WTC11 (cell line): ENCODE measurements at places on chromosomes 3 and 15.

DNA sequence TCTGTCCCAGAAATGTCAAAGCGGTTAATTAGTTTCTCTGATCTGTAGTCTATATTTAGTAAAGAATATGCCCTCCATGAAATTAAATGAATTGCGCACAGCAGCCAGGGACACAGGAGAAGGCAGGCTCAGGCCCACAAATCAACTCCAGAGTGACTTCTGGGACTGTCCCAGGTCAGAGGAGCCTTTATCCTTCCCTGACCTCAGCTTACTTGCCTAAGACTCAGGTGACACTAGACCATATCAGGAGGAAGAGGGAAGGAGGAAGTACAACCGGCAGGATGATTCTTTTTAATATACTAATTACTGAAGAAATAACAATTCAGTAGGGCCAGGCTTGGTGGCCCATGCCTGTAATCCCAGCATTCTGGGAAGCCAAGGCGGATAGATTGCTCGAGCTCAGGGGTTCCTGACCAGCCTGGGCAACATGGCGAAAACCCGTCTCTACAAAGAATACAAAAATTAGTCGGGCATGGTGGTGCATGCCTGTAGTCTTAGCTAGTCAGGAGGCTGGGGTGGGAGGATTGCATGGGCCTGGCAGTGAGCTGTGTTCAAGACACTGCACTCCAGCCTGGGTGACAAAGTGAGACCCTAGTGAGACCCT is 1.8 kb upstream of the GPR15 start:
- DNase-seq: no peak

DNA sequence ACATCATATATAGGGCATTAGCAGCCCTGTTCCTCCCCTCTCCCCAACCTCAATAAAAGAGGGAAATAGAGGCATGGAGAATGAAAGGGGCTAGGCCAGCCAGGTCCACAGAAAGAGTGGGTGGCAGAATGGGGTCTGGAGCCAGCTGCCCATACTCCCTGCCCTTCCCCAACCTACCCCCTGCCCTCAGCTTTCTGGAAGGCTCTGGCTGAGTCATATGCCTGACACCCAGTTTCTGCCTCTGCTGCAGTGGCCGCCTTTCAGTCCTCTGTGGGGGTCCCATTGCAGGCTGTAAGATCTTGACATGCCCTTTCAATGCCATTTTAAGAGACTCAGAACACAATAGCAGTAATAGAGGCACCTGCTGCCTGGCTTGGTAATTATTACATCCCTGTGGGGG is 95.7 kb downstream of the LINGO1 start:
- no peak for DNase-seq

GRCh38 chr3:146712806-146713205 is 107.7 kb upstream of the PLSCR5 start:
- DNase-seq: no peak

- no peak for DNase-seq
These were observed 150.0 kb upstream of the CHL1 start for GRCh38 chr3:46576-46975.

GRCh38 chr15:96342406-96343112 is 12.1 kb downstream of the NR2F2 start:
- DNase-seq: peak; percentile 15

DNA sequence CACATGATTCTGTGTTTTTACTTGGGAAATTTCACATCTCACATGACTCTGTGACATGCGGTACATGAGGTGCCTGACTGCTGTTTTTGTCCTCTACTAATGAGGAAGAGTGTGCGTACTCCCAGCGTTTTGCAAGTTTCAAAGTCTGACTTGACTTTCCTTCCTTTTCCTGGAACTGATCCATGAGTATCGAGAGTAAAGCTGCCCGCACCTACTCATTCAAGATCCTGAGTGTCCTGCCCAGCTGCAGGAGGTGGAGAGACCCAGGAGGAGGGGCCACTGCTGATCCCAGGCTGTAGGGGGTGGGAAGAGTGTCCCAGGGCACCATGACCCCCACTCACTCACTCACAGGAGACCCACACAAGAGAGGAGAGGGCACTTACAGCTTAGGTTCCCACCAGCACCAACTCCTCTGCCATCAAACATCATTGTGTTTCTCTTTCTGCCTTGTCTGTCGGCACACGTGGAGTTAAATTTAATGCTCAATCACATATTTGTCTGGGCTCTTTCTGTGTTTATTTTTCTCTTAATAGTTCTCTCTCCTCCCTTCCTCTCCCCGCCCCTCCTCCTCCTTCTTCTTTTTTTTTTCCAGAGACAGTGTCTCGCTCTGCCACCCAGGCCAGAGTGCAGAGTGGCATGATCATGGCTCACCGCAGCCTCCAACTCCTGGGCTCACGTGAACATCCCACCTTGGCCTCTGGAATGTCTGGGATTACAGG is 1.4 kb downstream of the CCR5AS start:
- no peak for DNase-seq

DNA sequence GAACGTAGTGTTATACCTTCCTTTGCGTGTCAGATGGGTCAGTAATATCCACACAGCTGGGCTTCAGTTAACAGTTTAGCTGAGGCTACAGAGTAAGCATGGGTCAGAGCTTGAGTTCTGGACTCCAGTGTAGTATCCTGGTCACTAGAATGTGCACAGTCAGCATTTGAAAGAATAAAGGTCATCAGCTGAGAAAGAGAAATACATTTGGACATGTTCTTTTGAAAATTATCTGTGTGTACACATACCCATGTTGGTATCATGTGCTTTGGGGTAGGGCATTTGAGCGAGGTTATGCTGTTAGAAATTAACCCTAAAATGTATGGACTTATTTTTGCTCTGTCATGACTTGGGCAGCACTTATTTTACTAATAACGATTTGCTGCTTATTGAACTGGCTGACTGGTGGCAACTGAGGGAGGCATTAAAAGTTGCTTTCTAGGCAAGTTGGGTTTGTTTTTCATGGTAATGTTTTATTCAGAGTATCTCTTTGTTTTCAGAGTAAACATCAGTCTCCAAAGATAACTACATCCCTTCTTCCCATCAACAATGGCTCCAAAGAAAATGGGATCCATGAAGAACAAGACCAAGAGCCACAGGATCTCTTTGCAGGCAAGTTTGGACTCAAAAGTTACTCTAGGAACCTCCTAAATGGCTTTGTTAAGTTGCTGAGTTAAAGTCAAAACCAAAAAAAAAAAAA is 16.4 kb downstream of the SNX1 start:
- no peak for DNase-seq

DNA sequence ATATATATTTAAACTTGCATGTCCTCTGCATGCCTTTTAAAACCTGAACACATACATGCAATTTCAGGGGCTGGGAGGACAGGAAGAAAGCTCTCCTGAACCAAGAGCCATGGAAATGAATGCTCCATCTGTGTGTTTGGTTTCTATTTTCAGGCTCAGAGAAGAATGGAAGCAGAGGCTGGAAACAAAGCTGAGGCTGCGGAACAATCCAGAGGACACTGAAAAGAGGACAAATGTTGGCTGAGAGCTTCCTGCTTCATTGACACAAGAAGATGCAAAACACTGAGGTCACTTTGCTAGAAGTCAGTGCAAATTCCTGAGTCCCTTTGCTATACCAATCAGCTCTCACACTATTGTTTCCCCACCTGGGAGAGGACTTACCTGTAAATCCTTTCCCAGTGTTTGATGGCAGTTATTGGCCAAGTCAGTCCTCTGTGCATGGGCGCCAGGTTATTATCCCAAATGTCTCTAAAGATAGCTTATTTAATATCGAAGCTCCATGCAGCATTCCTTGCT is 12.7 kb downstream of the FAM240A start:
- DNase-seq: no peak
